ENCODE measurements at places on chromosomes 2 and 18.

- DNase-seq = no peak
Observed at GRCh38 chr18:68147728-68148127, 567.2 kb downstream of the TMX3 start.

DNA sequence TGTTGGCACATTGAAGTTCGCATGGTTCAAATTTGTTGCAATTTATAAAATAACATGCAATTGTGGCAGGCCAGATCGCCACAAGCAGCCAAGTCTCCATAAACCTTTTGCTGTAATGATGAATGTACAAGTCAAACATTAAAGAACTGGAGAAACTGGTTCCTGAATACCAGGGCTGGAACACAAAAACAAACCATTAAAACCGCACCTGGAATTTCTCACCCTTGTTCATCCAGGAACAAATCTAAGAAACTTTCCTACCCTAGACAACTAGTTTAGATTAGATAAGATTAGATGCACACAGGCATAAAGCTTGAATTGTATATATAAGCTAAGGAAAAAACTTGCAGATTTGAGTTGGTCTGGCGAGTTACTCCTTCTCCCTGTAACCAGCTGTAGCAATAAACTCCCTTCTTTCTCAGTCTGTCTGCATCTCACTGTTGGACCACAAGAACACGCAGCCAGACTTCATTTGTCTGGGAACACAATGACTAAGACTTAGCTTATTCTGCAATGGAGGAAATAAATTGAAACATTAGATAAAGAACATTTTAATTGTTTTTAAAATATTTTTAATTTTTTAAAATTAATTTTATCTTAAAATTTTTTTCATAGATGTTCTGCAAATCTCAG lies 1835.5 kb upstream of the LRRTM1 start:
- no peak for DNase-seq

DNA sequence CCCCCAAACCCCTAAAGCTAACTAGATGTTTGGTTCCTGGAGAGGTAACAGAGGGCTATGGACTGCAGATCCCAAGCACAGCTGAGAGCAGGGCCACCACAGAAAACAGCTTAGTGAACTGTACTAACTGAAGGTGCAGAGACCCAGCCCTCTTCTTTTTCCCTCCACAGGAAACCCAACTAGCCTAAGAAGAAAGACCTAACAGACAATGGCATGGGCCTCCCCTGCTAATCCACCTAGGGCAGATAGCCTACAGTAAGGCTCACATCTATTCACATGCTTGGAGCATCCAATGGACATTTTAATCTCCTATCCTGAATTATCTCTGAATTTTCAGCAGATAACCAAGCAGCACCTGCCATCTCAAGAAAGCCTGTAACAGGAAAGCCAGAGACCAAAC lies 8.8 kb upstream of the FECH start:
- DNase-seq = no peak

DNA sequence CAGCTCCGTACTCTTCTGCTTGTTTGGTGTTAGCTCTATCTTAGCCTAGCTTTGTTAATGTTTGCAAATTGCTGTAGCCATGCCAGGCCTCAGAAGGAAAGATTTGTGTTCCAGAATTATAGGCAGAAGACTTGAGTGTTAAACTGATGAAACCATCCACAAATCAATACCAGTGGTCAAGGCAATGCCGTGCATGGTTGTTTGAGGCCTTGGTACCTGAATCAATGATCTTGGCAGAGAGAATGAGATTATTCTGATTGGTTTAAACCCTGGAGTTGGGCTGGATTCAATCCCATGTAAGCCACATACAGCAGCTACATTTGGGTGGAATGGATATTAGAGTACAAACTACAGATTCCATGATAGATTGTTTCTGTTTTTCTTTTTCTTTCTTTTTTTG lies 4.9 kb downstream of the HADHB start:
- DNase-seq = no peak

GRCh38 chr18:42413870-42414269 lies 458.8 kb downstream of the PIK3C3 start:
- no peak for DNase-seq

DNA sequence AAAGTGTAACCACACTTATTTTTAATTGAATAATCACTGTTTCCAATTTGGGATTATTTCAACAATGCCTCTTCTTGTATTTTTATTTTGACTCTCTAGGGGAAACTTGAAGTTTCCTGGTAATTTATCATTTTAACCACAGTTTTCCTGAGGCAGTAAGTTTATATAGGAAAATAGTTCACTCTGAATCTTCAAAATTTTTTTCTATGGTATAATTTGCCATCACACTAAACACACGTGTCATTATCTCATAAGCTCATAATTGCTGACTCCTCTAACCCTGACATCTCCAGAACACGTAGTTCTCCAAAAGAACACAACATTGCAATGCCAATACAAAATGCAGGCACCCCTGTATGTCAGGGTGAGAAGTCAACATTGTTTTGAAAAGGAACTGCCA lies 102.2 kb upstream of the FZD7 start:
- no peak for DNase-seq

DNA sequence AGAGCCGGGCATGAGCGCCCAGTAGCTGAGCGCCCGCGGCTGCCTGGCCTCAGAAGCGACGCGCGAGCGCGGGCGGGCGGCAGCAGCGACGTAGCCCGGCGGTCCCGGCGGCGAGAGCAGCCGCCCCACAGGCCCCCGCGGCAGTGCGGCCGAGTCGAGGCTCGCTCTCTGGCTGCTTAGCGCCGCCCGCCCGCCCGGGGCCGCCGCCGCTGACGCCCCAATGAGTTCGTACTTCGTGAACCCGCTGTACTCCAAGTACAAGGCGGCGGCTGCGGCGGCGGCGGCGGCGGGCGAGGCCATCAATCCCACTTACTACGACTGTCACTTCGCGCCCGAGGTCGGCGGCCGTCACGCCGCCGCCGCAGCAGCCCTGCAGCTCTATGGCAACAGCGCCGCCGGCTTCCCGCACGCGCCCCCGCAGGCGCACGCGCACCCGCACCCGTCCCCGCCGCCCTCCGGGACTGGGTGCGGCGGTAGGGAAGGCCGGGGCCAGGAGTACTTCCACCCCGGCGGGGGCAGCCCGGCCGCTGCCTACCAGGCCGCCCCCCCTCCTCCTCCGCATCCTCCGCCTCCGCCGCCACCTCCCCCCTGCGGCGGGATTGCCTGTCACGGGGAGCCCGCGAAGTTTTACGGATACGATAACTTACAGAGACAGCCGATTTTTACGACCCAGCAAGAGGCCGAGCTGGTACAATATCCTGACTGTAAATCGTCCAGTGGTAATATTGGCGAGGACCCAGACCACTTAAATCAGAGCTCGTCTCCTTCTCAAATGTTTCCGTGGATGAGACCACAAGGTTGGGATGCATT lies 847 bp downstream of the HOXD8 start:
- DNase-seq = peak; percentile 43

DNA sequence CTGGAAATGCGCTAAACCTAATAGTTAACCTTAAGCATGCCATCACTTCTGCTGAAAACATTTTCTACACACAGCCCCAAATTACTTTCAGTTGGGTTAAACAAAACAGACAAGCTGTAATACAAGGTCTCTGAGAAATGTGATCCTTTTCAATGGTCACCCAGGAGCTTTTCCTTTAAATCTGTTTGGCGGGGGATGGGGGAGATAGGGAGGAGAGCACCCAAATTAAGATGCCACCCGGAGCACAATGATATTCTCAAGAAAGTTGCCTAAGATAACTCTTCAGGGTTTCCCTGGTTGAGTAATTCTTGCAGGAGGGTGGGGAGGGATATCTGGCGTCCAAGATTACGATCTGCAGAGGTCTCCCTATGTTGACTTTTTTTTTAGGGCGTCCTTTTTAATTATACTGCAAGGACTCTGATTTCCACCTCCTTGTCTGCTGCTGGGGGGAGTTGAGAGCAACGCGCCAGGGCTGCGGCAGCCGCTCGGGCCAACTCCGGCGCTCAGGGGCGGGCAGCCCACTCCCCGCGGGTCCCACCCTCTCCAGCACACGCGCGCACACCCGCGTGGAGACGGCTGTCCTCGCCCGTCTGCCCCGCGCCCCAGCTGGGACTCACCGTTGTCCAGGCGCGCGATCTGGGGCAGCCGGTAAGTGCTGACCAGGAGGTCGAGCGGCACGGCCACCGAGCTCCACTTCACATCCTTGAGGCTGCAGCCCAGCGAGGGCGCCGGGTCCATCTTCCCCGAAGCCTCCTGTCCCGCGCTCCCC lies 807 bp downstream of the GAREM1 start:
- peak; percentile 25 for DNase-seq

- peak; percentile 78 for DNase-seq
Observed at GRCh38 chr2:112701052-112701451, 19.8 kb upstream of the NT5DC4 start.

Measured in hematopoietic multipotent progenitor cell treated with erythropoietin and hydrocortisone succinate and interleukin-3 and kit ligand, for 4 days (in vitro differentiated cells).